KBM-7 (cell line): ENCODE measurements at places on chromosomes 7 and 10.

DNA sequence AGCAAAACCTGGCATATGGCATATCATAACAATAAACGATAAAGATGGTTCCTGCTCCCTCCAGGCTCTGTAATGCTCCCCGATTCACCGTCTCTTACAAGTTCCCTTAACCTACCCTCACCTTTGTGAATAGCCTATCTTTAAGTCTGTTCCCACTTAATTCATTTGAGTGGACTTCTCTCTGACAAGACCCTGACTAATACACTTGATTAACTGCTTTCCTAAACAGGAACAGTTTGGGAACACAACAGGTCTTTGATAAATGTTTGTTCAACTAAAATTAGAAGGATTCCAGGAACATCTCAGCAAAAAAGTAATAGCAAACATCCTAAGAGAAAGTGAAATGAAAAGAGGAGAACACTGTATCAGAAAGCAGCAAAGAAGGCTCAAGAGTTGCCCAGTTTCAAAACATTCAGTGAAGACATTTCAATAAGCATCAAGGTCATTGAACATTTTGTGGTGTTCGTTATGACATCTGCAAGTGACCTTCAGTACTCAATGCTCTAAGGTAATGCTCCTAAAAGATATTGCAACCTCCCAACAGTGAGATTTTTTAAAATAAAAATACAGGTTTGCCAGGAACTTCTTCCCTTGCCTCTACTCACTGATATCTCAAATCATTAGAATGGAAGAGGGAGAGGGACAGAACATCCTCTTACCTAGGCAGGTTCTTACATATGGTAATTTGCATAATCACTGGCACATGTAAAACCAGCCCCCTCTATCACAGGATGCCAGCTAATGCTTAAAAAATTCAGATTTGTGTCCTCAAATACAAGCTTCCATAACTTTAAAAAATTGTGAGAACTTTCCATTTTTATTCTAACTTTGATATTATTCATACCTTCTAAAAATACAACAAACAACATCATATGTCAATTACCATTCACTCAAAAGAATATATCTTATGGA, 11.4 kb upstream of the ARHGAP12 start:
- no peak for DNase-seq

- no peak for DNase-seq
These were observed 137.9 kb downstream of the DIP2C start for GRCh38 chr10:551373-552252.

- DNase-seq = no peak
These were observed 71.5 kb upstream of the LRRC17 start for GRCh38 chr7:102841290-102841689.

DNA sequence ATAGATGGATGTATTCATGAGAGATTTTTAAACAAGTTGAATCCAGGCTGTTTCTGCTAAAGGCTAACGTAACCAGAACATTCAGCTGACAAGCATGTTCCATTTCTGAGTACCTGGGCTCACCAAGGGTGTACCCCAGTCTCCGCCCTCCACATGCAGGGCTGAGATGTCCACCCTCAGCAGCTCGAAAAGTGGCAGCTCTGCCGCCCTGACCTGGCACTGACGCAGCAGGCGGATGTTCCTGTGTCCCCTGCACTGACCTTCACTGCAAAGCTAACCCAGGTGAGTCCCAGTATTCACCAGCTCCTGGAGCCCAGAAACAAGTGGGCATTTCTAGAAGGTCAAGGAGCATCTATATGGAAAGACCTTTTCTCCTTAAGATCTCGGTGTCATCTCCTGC, 437.4 kb downstream of the PTPRN2 start:
- DNase-seq = no peak

DNA sequence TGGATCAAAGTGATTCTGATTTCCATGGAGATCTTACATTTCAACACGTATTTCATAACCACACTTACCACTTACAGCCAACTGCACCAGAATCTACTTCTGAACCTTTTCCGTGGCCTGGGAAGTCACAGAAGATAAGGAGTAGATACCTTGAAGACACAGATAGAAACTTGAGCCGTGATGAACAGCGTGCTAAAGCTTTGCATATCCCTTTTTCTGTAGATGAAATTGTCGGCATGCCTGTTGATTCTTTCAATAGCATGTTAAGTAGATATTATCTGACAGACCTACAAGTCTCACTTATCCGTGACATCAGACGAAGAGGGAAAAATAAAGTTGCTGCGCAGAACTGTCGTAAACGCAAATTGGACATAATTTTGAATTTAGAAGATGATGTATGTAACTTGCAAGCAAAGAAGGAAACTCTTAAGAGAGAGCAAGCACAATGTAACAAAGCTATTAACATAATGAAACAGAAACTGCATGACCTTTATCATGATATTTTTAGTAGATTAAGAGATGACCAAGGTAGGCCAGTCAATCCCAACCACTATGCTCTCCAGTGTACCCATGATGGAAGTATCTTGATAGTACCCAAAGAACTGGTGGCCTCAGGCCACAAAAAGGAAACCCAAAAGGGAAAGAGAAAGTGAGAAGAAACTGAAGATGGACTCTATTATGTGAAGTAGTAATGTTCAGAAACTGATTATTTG, 15.3 kb downstream of the HNRNPA2B1 start:
- DNase-seq = peak; percentile 50

DNA sequence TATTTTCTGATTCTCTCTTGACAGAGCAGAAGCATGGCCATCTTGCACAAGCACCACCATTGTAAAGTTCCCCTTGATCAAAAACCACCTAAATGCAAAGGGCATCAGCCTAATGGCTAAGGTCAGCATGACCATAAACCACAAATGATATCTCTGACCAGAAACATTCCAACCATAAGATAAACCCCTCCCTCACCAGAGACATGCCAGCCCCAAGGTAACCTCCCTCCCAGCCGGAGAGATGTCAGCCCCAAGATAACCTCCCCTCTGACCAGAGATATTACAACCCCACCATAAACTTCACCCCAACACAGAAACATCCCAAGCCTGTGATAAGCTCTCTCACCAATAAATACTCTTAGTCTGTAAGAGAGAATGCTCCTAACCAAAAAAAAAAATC, 72.1 kb upstream of the CDK1 start:
- no peak for DNase-seq

DNA sequence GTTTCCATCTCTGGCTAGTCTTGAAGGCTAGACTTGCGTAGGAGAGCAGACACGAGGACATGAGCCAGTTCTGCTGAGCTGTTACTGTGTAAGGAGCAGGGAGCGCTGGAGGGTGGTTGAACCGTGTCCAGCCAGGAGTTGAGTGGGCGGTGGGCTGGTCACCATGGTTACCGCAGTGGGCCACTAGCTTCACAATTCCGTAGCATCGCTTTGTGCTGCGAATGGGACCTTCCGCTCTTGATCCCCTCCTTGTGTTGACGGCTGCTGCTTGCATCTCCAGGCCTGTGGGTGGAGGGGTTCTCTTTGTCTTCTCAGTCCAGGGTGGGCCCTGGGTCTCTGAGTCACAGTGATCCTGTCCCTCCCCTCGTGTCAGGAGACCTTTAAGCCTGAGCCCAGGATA, 49.4 kb upstream of the OCM start:
- DNase-seq = no peak

DNA sequence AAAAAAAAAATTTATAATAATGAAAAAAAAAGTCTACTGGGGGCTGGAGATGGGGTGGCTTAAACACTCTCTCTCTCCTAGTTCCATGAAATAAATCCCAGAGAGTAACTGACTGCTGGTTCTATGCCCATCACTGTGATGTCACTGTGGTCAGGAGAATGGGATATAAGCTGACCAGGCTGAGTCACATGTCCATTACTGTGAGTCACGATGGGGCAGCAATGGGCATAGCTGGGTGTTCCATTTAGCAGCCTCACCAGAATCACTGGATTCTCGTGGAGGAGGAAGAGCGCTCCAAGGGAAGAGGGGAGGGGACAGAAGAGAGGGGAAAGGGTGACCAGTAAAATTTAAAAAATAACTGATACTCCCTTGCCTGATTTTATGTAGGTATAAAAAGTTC, 37.1 kb downstream of the MASTL start:
- no peak for DNase-seq

DNA sequence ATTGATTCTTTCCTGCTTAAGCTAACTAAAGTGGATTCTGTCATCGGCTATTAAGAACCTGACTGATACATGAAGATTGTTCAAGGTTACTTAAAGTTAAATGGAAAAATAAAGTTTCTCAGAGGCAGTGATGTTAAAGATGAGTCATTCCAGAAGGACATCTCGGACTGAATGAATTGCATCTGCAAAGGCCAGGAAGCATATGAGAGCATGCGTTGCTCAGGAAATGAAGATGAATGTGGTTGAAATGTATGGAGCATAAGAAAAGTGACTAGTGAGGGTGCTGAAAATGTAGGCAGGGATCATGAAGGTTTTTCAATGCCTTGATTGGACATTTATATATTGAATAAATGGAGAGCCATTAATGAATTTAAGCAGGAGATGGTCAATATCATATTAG, 133.9 kb upstream of the GHITM start:
- DNase-seq = no peak

DNA sequence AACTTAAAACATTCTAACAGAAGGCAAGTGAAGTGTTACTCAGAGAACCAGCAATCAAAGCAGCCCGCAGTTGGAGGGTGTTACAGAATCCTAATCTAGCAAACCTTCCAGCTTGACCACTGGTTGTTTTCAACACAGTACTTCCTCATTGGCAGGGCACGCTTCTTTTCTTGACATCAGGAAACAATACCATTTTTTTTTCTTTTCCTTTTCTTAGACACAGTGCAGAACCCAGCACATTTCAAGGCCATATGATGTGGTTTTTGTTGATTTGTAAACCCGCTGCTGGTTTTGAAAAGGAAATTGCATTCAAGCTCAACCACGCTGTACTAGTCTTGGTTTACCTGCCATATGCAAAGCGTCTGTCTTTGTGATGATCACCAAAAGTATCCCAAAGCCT, 33.4 kb downstream of the RHOBTB1 start:
- DNase-seq = peak; percentile 51

- DNase-seq = no peak
These were observed 34.6 kb downstream of the LRMDA start for GRCh38 chr10:75466001-75466400.

- DNase-seq = no peak
These were observed 187.5 kb upstream of the AOAH start for GRCh38 chr7:36911788-36912187.

DNA sequence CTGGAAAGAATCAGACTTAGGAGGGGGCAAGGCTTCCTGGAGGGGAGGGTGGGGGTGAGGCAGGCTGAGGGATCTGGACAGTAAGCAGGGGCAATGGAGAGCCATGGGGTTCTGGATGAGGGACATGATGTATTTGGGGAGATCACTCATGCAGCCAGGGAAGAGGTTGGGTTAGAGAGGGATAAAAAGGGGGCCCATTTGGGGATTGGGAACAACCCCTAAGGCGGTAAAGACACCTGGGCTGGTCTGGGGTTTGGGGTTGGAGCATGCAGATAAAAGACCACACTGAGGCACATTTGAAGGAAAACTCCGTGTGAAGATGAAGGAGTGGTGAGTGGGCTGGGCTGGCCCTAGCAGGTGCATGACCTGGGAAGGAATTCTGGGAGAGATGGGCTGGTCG, 30.8 kb downstream of the HIF1AN start:
- DNase-seq = no peak

DNA sequence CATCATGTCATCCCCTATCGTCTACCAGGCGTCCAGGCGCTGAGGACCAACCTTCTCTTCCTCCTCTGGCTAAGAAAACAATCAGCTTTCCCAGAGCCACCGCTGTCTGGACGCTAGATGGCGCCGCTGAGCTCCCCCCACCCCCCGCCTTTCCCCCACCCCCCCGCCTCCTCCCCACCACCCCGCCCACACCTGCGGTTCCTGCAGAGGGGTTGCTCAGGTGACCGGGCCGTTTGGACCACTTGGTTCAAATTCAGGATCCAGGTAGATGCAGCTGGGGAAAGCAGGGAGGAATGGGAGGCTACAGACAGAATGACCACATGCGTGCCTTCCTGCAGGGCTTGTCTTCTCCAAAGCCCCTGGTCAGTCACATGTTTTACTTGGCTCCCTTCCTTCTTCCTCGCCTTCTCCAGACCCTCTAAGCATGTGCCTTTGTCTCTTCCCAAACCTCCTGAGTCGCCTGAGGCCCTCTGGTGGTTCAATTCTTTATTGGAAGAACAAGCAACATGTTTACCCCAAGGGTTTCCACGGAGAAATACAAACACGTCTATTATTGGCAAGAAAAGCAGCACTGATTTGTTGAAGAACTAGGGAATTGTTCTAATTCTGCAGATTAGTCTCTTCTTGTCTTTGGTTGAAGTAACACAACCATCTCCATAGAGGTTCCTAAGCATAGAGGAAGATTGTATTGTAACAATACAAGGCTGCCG, 24.7 kb downstream of the AOC1 start:
- DNase-seq = peak; percentile 83

GRCh38 chr10:88104223-88104622, 240.8 kb downstream of the PTEN start:
- no peak for DNase-seq

GRCh38 chr10:71667387-71667752, 52.2 kb downstream of the C10orf105 start:
- DNase-seq = peak; percentile 45

DNA sequence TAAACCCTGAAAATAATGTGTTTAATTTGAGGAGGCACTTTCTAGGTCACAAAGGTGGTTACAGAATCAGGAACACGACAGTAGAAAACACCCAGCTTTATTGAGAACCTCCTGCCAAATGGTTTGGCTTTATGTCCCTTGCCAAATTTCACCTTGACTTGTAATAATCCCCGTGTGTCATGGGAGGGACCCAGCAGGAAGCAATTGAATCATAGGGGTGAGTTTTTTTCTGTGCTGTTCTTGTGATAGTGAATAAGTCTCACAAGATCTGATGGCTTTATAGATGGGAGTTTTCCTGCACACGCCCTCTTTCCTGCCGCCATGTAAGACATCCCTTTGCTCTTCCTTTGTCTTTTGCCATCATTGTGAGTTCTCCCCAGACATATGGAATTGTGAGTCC, 193.8 kb upstream of the KLF6 start:
- no peak for DNase-seq

- DNase-seq = no peak
These were observed 27.2 kb downstream of the STEAP1 start for GRCh38 chr7:90181485-90181884.

DNA sequence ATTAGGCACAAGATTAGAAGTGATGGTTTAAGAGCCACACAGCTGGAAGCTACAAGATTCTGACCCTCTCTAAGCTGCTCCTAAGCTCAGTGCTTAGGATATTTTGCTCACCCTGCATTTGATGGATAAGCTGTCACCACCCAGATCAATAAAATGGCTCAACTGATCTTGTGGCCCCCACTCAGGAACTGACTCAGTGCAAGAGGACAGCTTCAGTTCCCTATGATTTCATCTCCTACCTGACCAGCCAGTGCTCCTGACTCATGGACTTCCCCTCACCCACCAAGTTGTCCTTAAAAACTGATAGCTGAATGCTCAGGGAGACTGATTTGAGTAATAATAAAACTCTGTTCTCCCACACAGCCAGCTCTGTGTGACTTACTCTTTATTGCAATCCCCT, 833.8 kb downstream of the GRID1 start:
- DNase-seq = no peak

GRCh38 chr10:132654708-132655661, 117.4 kb downstream of the INPP5A start:
- peak; percentile 73 for DNase-seq

- DNase-seq = no peak
These were observed 3.7 kb upstream of the ABHD11 start for GRCh38 chr7:73742338-73742752.

- DNase-seq = no peak
These were observed 219.2 kb downstream of the C7orf25 start for GRCh38 chr7:42692621-42693020.
